Airway epithelial cell (primary cell): ENCODE measurements at places on chromosomes 5 and 9. TPM values are rescaled to one million over a fixed set of nuclear protein-coding genes. Genes with fewer than 3 reads are reported as not detected.

Gene TAF11L5
- not detected in 2 replicates for total RNA-seq

Gene PTCD2
- total RNA-seq, result 6.1 and 7.6 TPM in 2 replicates

Gene ACOT12
- not detected in 2 replicates for total RNA-seq

Gene KCNV2
- total RNA-seq, result not detected in 2 replicates

Gene SLC30A5
- total RNA-seq, result 36.5 and 43.6 TPM in 2 replicates

Gene TLR4
- 0.05 TPM in 1 of 2 replicates, not detected in the other for total RNA-seq

Gene BAAT
- total RNA-seq, result 0.05 and 0.07 TPM in 2 replicates

Gene PCAT7
- total RNA-seq, result not detected in 2 replicates

Gene HRCT1
- total RNA-seq, result 1.1 TPM in 1 of 2 replicates, not detected in the other

Gene CTNND2
- not detected in 2 replicates for total RNA-seq

Gene TNFSF15
- total RNA-seq, result 0.28 and 0.42 TPM in 2 replicates

Gene TRAF2
- 11.5 and 16.3 TPM in 2 replicates for total RNA-seq
